ENCODE measurements at places on chromosomes 4 and X. TPM values are rescaled to one million over a fixed set of nuclear protein-coding genes. Genes with fewer than 3 reads are reported as not detected.

Gene MXRA5
- not detected for total RNA-seq

Gene DNAAF6
- not detected for total RNA-seq

Gene GDPD2
- total RNA-seq: 0.23 TPM

Gene CHIC1
- total RNA-seq: 6.5 TPM

Gene RHOXF2
- total RNA-seq: not detected

Gene PPA2
- total RNA-seq: 61.0 TPM

Gene NRK
- total RNA-seq: not detected

Gene SPARCL1
- total RNA-seq: not detected

Gene PNMA6F
- not detected for total RNA-seq

Gene PCDH7
- not detected for total RNA-seq

GRCh38 chr4:52057196-52057595 lies 6.1 kb downstream of the SPATA18 start:
- DNase-seq: no peak

- no peak for DNase-seq
Measured at GRCh38 chr4:18342847-18343246, 321.3 kb upstream of the LCORL start.

- no peak for DNase-seq
Measured at GRCh38 chrX:155334486-155335336, at the start of gene CLIC2. TSS of gene CLIC2 (minus strand) at chrX:155334614. CDS start at chrX:155334427, 187 bp downstream.

GRCh38 chr4:126701756-126702155 lies 931.0 kb upstream of the INTU start:
- DNase-seq: no peak

DNA sequence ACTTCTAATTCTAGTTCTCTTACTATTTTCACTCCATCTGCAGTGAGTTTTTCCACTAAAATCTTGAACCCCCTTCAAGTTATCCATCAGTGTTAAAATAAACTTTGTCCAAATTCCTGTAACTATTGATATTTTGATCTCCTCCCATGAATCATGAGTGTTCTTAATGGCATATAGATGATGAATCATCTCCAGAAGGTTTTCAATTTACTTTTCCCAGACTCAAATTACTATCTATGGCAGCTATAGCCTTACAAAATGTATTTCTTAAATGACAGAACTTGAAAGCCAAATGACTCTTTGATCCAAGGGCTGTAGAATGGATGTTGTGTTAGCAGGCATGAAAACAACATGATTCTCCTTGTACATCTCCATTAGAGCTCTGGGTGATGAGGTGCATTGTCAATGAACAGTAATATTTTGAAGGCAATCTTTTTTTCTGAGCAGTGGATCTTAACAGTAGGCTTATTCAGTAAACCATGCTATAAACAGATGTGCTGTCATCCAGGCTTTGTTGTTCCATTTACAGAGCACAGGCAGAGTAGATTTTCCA lies 16.1 kb upstream of the IQCM start:
- no peak for DNase-seq

GRCh38 chr4:146343199-146343598 lies 128.9 kb downstream of the REELD1 start:
- no peak for DNase-seq

DNA sequence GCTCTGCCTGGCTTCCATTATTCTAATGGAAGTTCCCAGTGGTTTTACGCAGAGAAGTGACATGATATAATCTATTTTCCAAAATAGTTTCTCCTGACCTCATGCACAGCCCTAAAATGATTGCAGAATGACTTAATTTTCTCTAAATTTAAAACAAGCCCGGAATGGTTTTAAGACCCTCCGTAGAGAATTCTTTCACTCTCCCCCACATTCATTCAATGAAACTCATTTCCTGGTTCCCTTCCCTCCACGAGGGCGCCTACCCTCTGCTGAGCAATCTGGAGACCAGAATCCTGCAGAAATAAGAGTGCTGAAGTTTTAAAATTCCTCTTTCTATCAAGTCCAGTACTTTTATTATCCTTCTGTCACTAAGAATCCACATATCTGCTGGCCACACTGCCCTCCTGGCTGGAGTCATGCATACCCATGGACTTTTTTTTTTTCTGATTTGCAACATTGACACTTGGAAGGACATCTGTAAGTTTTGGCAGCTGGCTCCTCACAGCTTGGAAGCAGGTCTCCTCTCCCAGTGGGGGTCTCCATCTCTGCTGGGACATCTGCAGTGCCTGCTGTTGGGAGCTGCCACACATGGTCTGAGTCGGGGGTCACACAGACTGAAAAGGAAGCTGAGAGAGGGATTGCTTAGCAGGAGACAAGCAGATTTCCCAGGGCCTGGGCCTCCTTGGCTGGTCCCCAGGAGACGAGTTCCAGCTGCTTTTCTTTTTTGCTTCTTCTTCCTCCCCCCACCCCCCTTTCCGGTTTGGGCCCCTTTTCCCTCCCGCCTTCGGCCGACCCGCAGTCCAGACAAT lies 86.1 kb downstream of the SOWAHB start:
- no peak for DNase-seq

- DNase-seq: no peak
Measured at GRCh38 chrX:113793563-113793962, 790.3 kb upstream of the HTR2C start.

GRCh38 chr4:34194585-34194984 lies 2049.7 kb downstream of the ARAP2 start:
- no peak for DNase-seq

GRCh38 chr4:56200275-56200674 lies 187.0 kb downstream of the AASDH start:
- DNase-seq: no peak

GRCh38 chr4:90071289-90072235 lies 55.6 kb upstream of the CCSER1 start:
- no peak for DNase-seq

DNA sequence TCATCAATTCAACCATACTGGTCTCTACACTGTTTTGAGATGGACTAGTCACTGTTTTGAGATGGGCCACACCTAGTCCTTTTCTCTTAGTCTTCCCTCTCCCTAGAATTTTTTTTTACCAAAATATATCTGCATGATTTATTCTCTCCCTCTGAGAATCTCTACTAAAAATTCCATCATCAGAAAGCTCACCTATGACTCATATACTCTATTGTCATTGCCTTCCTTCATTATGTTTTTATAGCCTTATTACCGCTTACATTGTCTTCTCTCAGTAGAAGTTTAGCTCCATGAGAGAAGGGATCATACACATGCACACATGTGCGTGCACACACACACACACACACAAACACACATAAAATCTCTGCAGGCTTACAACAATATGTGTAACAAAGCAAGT lies 303.6 kb downstream of the PCDH10 start:
- DNase-seq: no peak

DNA sequence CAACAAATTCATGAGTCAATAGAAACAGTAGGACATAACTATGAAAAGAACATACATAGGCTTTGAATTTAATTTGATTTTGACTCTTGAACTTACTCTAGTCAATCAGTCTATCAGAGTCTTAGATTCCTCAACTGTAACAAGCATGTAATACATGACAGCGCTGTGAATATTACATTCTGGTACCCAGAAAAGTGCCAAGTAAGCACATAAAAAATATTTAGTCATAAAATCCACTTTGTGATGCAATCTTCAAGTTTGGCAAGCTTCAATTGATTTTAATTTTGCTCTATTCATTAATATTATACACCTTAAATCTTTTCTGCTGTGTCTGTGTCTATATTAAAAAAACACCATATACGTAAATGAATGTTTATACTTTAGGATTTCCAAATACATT lies 483.3 kb downstream of the PRR32 start:
- DNase-seq: no peak

GRCh38 chr4:82694046-82694445 lies 104.5 kb downstream of the SCD5 start:
- no peak for DNase-seq

DNA sequence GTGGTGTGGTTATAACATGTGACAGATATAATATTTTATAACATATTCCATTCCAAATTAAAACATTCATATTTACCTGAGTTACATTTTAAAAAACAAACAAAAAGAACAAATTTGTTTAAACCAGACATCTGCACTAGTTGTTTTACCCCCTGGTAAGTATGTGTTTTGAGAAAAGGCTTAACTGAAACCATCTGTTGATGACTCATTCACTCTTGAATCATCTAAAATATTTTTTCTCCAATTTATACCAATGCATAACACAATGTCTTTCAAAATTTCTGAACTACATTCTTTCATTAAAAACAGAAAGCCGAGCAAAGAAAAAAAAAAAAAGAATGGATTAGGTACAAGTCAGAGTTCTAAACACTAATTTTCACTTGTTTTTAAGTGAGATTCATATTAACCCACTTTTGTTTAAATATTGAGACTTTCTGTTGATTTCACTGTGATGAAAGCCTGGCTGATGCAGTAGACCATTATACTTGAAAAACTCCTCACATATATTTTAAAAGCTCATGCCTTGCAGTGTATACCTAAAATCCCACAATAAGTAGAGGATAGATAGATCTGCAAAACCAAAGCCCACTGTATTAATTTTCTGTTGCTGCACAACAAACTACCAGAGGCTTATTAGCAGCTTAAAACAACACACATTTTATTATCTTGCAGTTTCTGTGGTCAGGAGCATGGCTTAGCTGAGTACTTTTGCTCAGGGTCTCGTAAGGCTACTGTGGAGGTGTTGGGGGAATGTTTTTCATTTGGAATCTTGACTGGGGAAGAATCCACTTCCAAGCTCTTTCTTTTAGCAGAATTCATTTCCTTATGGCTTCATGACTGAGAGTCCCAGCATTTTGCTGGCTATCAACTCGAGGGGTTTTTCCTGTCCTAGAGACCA lies 221.5 kb downstream of the PCDH18 start:
- no peak for DNase-seq

DNA sequence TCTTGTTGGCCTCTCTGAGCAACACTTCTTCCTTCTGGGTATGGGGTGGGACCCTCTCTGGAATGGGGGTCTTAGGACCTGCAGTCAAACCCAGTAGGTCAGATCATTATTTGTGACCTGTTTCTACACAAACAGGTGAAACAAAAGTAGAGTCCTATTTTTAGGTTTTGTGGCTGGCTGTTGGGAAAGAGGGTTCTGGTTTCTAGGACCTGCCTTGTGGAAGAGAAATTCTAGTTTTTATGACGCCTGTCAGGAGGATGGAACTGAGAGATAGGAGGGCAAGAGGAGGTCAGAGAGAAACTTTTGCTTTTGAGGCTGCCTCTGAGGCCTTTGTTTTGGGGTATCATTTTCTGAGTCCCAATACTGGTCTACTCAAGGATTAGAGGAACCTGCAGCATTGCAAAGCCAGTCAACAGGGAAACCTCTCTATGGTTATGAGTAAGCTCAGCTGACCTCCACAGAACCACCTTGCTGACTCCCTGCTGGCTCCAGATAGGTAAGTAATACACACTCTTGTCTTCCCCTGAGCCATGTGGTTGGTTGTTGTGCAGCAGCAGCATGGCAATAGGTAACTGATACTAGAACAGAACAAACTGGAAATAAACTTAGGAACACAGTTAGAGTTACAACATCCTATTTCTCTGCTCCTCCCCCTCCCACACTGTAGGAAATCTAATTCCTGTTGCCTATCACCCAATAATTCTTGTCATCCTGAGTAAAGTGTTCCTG lies 114.7 kb upstream of the VCX3B start:
- DNase-seq: no peak

- DNase-seq: no peak
Measured at GRCh38 chrX:1781766-1782165, 166.9 kb downstream of the ASMT start.

GRCh38 chrX:6645216-6645615 lies 110.3 kb upstream of the VCX3A start:
- no peak for DNase-seq

GRCh38 chrX:40010550-40011321 lies 87.0 kb downstream of the BCOR start:
- no peak for DNase-seq

Data from activated CD4-positive, alpha-beta memory T cell treated with anti-CD3 and anti-CD28 coated beads, Interleukin-2, amount 10 ng/mL, durations not matched to agents 7 days and 5 days (primary cell).